Hepatocyte (in vitro differentiated cells): ENCODE measurements at places on chromosomes 1 and 21. TPM values are rescaled to one million over a fixed set of nuclear protein-coding genes. Genes with fewer than 3 reads are reported as not detected.

METTL18 gene
- total RNA-seq: 7.4 and 10.8 TPM in 2 replicates

DENND2D gene
- total RNA-seq: 7.3 and 7.6 TPM in 2 replicates

ARMH1 gene
- total RNA-seq: 1.2 and 3.1 TPM in 2 replicates

HPDL gene
- total RNA-seq: 3.9 and 6.2 TPM in 2 replicates

HSD3B2 gene
- total RNA-seq: 3.4 and 7.3 TPM in 2 replicates

MAN1C1 gene
- total RNA-seq: 19.9 and 20.6 TPM in 2 replicates

EDARADD gene
- total RNA-seq: 2.4 and 4.5 TPM in 2 replicates

PRELP gene
- 0.83 and 0.84 TPM in 2 replicates for total RNA-seq

SEC16B gene
- 8.4 and 8.5 TPM in 2 replicates for total RNA-seq

KCNE1 gene
- total RNA-seq: 0.32 and 1.1 TPM in 2 replicates

- peak; percentile 24 for DNase-seq
Observed at GRCh38 chr1:209769171-209769904, 13.5 kb downstream of the TRAF3IP3 start.

DNA sequence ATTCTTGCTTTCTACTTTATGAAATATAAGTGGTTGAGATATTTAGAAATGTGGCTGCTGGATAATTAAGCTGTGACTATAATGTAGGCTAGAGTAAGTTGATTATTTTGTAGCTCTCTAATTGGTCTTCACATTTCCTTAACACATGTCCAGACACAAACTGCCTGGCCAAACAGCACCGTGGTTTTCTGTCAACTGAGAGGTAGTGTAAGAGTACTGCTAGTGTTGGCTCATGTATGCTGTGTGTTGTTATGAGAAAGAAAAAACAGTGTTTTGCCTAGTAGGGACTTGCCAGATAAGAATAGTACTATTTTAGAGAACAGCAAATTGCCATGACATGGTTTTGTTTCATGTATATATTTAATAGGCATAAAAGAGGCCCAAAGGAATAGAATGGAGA is 37.1 kb downstream of the TMED5 start:
- DNase-seq: no peak

DNA sequence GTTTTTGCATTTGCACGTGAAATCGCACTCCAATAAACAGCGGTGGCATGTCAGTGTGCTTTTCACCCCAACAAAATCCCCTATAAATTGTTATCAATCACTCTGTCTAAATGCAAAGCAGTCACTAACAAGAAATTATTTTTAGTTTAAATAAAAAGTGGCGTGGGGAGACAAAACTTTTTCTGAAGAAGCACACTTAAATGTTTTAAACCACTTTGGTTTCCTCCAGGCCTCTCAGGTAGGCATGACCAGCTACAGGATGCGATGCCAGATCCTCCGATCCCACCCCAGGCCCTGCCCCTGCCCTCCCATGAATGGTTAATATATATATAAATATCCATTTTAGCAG is 3.6 kb downstream of the FMO1 start:
- no peak for DNase-seq

GRCh38 chr1:186839041-186839400 is 10.3 kb downstream of the PLA2G4A start:
- no peak for DNase-seq

GRCh38 chr21:38914528-38915293 is 109.0 kb downstream of the ETS2 start:
- DNase-seq: peak; percentile 46

DNA sequence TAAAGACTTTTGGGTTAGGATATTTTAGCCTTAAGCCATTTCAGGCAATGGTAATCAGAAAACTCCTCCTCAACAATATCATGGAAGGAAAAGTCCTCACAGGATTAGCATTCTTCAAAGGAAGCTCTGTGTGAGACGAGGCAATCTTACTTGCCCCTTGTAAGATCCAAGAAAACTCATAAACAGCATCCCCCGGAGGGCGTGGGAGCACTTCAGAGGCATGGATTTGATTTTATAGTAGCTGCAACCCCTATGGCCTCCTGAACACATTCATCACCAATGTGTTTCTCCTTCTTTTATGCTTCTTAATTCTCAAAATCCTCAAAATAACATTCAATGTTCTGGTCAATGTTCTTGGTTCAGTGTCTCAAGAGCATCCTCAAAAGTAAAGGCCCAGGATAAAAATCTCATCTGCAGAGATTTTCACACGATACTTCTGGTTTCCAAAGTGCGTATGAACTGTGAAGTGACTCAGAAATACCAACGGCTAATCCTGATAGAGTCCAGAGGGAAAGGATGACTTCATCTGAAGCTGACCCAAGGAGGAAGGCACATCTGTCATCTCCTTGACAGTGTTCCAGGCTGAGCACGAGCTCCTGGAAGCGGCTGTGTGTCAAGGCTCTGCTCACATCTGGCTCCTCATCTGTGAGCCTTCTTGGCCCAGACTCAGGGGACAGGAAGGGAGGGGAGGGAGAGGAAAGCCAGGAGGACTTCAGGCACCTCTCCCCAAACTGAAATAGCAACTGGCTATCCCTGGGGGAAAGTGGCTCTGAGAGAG is 49.3 kb upstream of the PSEN2 start:
- peak; percentile 85 for DNase-seq

GRCh38 chr1:31617916-31618746 is 642 bp downstream of the HCRTR1 start:
- peak; percentile 83 for DNase-seq

DNA sequence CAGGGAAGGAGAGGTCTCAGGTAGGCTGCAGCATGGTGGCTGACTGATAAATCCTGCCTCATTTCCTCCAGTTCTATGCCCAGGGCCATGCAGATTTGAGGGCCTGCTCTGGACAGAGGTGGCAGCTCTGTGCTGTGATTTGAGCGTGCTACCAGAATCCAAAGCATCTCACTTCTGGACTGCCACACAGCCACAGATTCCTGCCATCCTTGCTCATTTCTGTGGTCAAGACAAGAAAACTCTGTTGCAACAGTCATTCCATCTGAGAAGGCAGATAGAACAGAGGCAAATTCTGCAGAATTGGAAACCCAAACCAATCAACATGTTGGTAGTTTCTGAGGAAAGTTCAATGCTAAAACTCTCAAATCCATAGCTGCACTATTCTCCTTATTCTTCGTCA is 102.8 kb upstream of the GALNT2 start:
- DNase-seq: no peak

GRCh38 chr1:201460814-201461644 is 8.0 kb downstream of the PHLDA3 start:
- peak; percentile 89 for DNase-seq

DNA sequence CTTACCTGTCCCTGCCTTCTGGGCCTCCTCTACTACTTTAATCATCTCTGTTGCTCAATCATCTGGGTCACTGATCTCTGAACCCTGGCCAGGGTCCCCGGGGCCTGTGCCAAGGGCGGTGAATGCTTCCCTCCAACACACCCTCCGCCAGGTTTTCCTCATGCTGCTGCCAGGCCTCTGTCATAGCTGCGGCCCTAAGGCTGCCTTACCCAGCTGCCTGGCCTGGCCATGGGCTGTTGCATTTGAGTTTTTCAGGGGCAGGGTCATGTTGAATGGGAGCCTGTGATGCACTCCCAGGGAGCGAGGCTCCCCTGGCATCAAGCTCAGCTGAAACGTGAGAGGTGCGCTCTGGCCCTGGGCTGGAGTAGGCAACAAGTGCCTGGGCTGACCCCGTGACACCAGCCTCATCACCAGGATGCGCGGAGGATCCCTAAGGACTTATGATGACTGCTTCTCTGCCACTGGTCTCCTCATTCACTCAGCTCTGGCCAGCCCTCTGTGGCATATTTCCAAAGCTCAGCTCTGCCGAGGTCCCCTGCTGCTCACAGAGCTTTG is 7.6 kb downstream of the EDN2 start:
- no peak for DNase-seq

DNA sequence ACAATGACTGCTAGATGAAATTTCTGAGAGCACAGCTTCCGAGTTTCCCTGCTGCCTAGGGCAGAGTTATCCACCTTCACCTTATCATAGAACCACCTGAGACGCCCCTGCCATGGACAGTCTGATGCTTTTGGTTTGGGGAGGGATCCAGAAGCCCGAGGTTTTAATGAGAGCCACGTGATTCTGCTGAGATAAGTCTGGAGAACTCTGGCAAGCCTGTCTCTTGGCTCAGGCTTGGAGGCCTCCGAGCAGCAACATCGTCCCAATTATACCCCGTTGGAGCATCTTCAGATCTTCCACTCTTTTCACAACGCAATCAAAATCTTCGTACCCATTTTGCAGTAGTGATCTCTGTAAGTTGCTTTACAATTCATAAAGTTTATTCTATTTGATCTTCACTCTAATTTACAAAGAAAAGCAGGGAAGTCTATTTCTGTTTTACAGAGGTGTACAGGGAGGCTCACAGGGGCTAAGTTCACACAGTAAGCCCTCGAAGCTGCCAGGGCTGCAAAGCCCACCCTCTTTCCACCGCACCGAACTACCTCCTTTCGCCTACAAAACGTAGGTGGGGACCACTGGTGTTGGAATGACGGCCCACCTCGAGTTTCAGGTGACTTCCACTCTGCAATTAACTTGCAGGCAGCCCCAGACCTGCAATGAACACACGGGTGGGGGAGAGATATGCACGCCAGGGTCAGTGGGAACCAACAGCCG is 513 bp upstream of the HHAT start:
- no peak for DNase-seq

- no peak for DNase-seq
Observed at GRCh38 chr1:53586765-53587164, 127.6 kb downstream of the DMRTB1 start.

DNA sequence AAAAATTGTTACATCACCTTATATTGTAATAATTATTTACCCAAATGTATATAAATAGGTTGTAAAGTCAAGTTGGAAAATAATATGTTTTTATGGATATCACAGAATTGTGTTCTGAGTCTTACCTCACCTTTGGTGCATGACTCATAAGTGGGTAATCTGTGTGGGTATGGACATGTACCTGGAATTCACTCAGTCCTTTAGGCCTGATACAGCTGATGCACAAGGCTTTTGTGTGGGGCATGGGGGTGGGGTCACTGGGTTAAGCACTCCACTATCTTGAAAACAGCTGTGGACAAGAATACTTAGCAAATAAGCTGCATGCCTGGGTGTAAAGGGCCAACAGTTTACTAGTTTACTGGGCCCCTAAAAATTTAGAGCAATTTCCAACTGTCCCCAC is 34.4 kb downstream of the INKA2 start:
- peak; percentile 38 for DNase-seq

DNA sequence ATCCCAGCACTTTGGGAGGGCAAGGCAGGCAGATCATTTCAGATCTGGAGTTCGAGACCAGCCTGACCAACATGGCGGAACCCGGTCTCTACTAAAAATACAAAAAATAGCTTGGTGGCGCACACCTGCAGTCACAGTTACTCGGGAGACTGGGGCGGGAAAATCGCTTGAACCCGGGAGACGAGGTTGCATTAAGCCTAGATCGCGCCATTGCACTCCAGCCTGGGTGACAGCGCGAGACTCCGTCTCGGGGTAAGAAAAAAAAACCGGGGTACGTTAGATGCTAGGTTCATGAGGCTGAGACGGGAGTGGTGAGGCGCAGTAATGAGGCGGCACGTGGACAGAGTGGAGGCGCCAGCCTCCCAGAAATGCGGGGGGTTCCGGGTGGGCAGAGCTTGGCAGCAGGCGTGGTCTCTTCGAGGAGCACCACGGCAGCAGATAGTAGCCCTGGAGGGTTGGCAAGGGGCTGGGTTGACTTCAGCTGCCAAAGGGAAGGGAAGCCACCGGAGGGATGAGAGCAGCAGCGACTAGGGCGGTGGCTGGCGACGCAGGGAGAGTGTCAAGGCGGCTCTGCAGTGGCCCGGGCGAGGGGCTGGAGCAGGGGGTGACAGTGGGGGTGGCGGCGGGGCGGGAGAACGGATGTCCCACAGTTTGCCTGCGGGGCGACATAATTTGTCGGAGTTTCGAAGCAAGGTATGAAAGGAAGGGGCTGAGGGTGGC is 832 bp downstream of the MRPL20 start:
- DNase-seq: no peak

DNA sequence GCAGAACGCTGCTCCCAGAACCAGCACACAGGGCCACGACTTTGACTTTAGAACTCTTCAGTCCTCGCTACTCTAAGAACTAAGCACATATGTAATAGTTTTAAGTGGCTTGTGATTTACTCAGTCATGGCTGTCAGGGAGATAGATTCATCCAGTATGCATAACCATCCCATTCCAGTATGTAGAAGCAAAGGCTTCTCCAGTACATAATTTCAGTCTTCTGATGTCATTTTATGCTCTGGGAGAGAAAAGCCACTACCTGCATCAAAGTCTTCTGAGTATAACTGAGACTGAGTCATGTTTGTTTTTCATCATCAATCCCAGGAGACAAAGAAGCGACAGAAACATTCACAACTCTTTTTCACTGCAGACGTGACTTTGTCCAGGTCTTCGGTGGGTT is 885.7 kb downstream of the PLA2G4A start:
- DNase-seq: no peak

- DNase-seq: no peak
Observed at GRCh38 chr21:26557106-26557505, 16.0 kb downstream of the CYYR1 start.

- DNase-seq: no peak
Observed at GRCh38 chr1:212315907-212316306, 30.7 kb downstream of the PPP2R5A start.

GRCh38 chr1:85822696-85823095 is 114.5 kb upstream of the ZNHIT6 start:
- DNase-seq: no peak

GRCh38 chr1:156889802-156890580 is 3.5 kb upstream of the PEAR1 start:
- DNase-seq: peak; percentile 92

- no peak for DNase-seq
Observed at GRCh38 chr1:220044678-220045355, 1.5 kb downstream of the EPRS1 start.

DNA sequence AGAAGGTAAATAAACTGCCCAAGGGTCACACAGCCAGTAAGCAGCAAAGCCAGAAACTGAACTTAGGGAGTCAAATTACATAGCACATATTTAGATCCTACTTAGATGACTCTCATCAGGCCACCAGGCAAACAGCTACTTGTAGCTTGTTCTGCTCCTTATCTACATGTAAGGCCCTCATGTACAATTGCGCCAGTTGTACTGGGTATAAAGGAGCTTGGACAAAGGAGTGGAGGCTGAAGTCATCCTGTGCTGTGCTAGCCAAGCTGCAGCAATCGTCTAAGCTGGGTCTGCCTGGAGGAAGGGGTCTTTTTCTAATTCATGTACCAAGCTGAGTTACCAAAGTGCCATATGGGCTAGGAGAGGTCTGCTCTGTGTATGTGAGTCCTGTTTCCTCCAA is 12.8 kb downstream of the ETNK2 start:
- DNase-seq: no peak

DNA sequence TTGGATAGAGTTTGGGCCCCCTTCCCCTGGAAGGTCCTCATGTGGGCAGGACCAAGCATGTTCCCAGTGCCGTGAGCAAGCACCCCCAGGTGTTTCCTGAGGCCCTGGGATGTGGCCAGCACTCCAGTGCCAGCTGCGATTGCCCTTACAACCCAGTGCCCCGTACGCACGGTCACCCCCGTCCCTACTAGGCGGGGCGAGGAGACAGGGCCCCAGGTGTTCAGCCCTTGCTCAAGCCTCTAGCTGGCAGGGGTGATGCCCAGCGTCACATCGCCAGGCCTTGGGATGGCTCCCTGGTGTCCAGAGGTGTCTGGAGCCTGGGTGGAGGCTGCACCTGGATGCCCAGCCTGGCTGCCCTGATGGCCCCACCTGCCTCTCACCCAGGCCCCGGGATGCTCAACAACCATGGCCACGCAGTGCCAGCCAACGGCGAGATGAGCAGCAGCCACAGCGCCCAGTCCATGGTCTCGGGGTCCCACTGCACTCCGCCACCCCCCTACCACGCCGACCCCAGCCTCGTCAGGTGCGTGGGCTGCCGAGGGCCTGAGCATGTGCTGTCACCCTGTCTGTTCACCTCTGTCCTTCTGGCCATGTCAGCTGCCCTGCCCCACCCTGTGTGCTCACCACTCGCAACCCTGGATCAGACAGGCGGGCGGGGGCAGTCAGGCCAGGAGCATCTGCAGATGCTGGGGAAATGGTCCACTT is 21.6 kb upstream of the CCDC27 start:
- DNase-seq: no peak
